ENCODE measurements at places on chromosomes 6 and 20.

DNA sequence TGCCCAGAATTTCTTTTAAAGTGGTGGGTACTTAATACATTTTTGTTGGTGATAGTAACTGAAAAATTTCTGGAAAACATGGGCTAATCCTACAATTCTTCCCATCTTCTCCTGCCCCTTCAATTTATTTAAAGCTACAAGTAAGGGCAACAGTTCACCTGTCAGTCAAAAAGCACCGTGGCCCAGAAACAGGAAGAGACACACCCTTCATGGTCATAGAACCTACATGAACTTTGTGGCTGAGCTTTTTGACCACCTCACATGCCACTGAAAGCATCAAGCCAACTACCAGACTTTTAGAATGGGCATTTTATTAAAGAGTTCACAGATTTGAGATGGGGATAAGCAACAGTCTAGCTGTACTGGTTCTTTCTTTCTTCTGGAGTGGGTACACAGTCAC is 201.1 kb upstream of the CNR1 start:
- DNase-seq = no peak

- no peak for DNase-seq
These were observed 8.5 kb upstream of the DLGAP4 start for GRCh38 chr20:36297656-36298055.

- DNase-seq = no peak
These were observed 61.8 kb downstream of the NFATC2 start for GRCh38 chr20:51480507-51481270.

DNA sequence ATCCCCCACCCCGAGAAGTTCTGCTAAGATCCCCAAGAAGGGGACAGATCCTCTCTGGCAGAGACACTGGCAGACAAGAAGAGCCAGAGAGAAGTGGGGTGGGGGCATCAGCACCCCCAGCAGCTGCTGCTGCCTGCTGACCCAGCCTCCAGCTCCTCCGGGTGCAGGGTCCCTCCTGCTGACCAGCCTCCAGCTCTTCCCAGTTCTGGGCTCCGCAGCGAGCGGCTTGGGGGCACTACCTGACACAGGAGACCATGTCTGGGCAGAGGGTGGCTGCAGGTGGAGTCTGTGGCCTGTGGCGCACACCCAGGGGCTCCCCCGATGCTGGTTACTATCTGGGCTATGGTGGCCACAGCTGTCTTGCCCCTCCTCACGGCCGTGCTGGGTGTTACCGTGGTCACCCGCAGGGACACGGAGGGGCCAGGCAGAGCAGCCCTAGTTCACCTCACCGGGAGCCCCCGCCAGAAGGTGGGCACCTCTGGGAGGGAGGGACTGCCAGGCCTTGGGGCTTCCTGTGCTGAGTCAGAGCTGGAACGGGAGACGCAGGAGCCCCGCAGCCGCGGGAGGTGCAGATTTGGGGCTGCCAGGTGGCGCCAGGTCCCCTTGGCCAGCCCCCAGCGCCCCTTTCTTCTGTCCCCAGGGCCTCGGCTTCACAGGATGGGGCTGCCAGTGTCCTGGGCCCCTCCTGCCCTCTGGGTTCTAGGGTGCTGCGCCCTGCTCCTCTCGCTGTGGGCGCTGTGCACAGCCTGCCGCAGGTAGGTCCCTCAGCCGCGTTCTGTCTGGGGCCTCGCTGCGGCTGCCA is 630 bp downstream of the LIME1 start:
- no peak for DNase-seq

DNA sequence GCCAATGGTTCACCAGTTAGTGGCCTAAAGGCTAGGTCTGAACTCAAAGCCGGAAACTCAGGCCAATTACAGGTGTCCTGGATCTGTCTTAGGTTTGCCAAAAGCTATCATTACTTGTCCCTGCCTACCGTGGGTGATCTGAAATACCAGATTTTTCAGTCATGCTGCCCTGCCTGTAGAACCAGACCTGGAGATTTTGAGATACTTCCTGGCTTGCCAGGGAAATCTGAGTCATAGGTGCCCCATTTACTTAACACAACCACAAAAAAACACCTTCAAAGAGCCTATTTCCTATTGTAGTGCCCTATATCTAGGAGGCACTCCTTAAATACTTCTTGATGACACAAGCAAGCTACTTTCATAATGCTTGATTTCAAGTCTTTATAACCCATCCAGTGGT is 13.9 kb upstream of the RANBP9 start:
- no peak for DNase-seq

DNA sequence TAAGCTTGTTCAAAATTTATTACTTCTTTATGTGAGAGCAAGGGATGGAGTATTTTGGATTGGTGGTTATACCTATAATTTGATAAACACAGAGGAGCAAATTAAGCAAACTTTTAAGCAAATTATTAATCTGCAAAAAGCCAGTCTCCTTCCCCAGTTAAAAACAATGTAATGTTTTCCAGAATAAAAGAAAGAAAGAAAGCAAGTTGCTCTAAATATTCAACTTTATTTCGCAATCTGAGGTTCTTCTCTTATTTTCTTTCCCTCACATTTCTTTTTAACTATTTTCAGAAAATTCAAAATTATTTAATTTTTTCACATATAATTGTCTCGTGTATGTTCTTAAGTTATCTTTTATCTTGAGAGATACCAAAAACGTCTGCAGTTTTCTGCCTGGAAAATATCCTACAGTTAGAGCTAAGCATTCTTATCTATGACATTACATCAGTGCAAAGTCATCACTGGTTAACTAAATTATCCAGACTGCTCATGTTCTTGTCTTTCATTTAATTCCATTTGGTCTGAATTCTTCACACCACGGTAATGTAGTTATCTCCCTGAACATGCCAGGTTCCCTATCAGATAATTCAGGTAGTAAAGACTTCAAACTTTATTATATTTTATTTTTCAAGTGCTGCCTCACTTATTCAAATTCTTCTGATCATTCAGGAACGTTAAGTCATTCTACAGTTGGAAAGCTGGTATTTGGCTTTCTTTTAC is 3.3 kb upstream of the CNKSR3 start:
- DNase-seq = no peak

- DNase-seq = no peak
These were observed 150.8 kb downstream of the ASCC3 start for GRCh38 chr6:100730001-100730980.

DNA sequence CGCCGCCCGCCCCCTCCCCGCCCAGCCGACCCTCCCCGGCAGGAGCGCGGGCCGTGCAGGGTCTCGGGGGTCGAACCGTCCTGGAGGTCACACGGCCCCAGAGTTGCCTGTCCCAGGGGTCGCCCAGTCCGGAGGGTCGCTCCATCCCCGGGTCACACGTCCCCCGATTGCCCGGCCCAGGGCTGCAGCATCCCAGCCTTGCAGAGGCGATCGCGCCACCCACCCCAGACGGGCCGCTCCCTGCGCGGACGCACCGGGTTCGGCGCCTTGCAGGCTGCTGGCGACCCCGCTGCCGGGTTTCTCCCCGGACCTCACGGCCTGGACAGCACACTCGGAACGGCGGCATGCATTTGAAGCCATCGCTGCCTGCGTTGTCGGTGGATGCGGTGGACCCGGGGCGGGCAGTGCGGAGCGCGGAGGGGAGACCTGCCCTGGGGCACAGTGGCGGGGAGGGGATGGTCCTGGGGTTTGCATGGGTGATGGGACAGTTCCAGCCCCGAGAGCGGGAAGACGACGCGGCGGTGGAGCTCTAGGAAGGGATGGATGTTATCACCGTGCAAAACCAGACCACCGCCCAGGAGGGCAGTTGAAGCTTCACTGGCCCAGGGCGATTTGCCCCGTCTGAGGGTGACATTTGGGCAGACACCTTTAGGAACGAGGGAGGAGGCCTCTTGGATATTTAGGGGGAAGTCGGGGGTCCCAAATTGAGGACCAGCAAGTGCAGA is 22.7 kb upstream of the FRMD1 start:
- no peak for DNase-seq

GRCh38 chr20:4053071-4053919 is 37.9 kb upstream of the RNF24 start:
- no peak for DNase-seq

GRCh38 chr6:5626727-5627426 is 365.6 kb downstream of the FARS2 start:
- DNase-seq = no peak

- no peak for DNase-seq
These were observed 431.8 kb upstream of the NOX3 start for GRCh38 chr6:155887421-155887820.

DNA sequence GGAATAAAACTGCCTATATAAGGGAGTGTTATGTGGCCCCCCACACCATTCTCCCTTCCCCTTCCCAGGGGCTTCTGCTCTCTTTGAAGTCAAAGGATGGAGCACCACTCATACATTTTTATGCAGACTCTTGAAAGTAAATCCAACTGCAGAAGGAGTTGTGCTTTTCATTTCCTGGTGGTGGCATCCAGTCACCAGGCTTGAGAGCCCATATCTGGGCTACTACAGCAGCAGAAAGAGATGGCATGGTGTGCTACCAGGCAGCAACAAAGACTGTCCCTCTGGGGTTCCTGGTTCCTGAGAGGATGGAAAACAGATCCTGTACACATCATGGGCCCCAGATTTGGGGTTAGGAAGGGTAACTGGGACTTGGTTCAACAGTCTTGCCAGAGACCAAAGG is 226.4 kb downstream of the CLIC5 start:
- DNase-seq = no peak

DNA sequence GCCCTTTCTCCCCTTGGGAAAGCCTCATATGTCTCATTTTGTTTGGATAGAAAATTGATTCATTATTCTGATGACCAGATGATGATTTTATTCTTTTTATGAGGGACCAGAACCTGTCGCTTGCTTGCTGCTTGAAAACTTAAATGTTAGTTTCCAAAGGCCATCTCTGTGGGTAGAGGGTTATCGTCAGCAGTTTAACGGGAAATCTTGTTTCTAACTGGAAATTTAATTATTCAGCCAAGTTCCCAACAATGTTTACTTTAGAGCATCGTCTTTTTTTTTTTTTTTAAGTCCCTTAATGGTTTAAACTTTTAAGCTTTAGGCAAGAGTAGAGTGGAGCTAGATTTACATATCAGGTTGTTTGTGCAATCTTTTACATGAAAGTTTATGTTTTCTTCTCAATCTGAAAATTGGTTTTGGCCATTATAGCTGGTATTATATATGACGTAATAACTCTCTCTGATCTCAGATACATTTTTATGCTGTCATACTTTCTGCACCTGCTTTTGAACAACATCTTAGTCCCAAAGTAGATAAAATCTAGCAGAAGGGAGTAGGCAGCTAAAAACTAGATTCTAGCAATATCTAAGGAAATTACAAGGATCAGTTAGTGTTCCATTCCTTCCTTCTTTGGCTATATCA is 93.9 kb downstream of the FOXO3 start:
- DNase-seq = no peak

DNA sequence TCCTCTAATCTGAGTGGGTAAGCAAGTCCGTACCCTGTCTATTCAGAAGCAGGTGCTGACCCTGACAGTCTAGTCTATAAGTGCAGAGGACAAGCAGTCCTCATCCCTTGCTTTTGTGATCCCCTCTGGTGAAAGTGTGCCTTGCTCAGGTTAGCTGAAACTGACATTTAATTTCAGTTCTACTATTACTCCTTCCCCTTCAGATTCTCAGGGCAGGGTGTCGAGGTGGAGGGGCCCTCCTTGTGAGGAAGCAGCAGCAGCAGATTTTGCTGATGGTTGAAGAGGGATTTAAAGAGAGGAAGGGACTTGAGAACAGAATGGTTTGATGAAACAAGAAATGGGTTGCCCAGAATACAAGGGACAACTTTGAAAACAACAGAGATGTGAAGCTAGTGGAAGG is 309.3 kb downstream of the CLIC5 start:
- DNase-seq = no peak

GRCh38 chr6:125354649-125355048 is 52.9 kb upstream of the HDDC2 start:
- no peak for DNase-seq

DNA sequence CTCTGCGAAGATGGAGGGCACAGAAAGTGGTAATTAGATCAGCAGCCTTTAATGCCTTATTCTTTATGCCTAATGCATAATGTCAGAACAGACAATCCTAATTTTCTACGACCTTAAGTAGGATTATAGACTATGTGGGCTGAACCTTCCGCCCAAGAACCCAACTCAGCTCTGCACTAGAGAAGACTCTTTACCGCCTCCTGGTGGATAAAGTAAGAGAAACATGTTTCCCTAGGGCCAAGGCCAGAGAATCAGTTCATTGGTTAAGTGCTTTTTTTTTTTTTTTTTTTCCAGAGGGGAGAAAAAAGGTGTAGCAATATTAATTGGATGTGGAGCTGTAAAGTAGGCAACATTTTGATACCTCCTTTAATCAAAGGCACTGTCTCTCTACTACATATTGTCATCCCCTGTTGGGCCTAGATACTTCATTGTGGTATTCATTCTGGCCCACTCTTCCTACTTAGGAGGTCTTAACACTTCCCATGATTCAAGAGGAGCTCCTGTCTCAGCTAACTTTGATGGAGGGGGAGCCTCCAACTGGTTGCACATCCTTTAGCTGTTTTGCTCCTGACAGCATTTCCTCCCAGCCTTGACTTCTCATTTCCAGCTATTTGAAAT is 124.9 kb upstream of the NRN1 start:
- DNase-seq = no peak

DNA sequence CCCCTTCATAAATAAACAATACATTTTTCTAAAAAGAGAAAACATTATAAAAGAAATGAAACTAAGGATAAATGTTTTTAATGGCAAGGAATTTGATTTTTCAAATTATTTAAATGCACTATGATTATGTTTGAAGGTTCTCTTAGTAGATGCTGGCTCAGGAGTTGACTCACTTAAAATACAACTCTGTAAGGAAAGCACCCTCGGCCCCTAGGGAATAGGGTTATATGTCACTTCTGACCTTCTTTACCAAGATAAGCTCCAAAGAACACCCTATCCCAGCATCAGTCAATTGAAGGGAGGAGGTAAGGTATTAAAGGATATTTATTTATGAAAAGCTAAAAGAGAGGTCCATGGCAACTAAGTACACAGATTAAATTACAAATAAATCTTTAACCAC is 6.8 kb downstream of the SNAP91 start:
- no peak for DNase-seq

- DNase-seq = no peak
These were observed 45.3 kb upstream of the RAB32 start for GRCh38 chr6:146498309-146498708.

DNA sequence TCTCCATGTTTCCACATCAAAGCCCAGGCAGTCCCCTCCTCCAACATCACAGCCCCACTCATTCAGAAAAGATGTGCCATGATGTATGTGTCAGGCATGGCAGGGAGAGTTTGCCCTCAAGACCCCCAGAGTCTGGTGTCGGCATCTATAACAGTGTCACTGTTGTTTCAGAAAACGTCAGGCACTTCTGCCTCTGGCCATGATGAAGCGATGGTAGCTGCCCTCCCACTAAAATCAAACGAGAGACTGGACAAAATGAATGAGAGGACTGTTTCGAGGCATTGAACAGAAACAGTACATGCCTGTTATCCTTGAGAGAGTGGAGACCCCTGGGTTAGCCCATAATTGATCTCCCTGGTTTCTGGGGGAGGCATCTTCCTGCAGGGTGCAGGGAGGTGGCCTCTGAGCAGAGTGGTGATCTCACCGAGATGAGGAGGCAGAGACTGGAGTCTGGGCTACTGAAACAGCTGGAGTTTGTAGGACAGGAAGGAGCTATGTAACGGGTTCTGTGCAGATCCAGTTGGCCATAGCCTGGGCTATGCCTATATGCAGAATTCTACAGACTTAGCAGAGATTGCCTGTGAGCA is 144.5 kb downstream of the SYCP2 start:
- no peak for DNase-seq
